ENCODE measurements at places on chromosomes 12 and 14.

DNA sequence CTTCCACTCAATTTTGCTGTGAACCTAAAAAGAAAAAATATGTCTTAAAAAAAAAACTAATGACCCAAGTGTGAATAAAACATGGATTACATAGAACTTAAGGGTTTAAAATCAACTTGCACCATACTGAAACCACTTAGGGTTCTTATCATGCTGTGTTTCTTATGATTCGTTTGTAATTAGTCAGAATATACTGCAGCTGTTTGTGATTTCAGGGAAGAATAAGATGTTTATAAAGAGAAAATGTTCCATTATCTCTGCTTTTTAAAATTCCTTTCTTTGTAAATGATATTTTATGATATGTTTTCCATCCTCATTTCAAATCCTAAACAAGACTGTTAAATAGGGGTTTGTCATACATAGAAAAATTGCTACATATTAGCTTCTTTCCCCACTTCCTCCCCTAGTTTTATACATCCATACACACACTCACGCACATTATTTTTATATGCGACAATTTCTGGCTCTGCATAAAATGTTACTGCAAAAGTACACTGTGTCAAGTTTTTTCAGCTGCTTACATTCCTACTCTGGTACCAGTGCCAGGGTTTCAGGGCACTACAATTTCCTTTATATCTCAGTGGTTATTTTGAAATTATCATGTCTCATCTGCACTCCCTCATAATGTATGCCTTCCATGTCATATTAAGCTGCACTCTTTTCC is 275.2 kb upstream of the GARIN6 start:
- no peak for DNase-seq

DNA sequence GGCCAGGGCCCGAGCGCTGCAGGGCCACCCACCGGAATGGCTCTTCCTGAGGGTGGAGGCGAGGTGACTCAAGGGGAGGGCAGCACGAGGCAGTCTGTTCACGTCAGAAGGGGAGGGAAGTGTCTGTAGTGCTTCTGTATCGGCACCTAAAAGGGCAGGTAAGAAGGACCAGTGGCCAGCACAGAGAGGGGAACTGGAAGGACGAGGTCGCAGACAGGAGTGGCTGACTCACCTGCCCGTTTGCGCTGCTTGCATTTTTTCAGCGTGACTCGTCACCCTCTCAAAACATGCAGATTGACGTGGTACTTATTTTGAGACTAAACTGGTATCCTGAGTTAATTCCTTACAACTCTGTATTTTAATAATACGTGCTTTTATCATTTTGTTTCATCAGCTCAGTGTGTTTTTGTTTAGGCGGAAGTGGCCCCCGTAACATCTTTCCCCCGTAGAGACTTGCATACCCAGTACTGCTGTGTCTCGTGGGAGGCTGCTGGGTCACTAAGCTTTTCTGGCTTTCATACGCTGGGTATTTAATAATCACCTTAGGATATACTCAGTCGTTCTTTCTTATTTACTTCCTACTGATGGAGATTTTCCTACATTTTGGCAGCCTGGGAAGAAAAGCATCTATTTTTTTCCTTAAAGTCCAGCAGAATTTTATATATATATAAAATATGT is 26.4 kb downstream of the SFSWAP start:
- no peak for DNase-seq

GRCh38 chr12:29200586-29200985 is 51.5 kb downstream of the FAR2 start:
- DNase-seq: no peak

DNA sequence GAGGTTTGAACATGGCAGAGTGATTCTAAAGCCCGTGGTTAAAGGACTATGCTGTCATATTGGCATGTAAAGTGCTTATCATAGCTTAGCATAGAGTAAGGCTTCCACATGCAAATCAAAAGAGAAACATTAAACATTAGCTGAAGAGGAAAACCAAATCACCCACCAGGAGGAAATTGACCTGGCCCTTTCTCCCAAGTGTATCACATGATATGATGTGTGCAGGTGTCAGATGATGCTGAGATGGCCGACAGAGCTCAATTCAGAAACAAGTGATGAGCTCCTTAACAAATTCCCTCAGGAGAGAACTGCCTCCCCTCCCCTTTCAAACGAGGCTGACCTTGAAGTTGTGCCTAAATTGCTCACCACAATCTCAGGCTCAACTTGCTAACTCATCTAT is 217.1 kb upstream of the BTG1 start:
- peak; percentile 23 for DNase-seq

- no peak for DNase-seq
These were observed 4.5 kb upstream of the BRF1 start for GRCh38 chr14:105305345-105305744.

DNA sequence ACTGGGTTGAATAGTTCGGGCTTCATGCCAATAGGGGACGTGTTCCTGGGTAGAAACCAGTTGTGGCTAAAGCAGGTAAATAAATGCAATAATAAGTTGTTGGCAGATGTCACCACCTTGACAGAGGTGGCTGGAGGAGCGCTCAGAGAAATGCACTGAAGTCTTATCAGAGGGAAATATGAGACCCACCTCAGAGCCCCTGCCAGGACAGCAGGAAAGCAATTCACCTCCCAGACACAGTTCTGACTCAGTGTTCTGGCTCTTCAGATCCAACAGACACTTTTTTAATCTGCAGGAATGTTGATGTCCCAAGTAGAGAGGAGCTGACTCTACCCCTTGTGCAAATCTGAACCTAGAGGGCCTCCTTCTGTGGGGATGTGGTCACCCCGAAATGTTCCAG is 687.1 kb upstream of the FBXO33 start:
- DNase-seq: no peak

GRCh38 chr12:98109266-98109665 is 406.1 kb upstream of the TMPO start:
- DNase-seq: no peak

- DNase-seq: no peak
These were observed 409.8 kb downstream of the DAD1 start for GRCh38 chr14:22179190-22179589.

- no peak for DNase-seq
These were observed 15.0 kb upstream of the MAPKAPK5 start for GRCh38 chr12:111826992-111827391.

DNA sequence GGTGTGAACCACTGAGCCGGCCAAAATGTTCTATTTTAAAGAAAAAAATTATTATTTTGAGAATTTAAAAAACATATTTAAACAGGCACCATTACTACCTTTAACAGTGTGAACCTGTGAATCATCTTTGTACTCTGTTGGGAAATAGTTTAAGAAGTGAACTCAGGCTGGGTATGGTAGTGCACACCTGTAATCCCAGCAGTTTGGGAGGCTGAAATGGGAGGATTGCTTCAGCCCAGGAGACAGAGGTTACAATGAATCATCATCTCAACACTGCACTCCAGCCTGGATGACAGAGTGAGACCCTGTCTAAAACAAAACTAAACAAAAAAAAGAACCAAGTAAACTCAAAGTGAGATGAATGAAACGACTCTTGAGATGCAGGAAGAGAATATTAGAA is 3.1 kb upstream of the WDR89 start:
- no peak for DNase-seq

DNA sequence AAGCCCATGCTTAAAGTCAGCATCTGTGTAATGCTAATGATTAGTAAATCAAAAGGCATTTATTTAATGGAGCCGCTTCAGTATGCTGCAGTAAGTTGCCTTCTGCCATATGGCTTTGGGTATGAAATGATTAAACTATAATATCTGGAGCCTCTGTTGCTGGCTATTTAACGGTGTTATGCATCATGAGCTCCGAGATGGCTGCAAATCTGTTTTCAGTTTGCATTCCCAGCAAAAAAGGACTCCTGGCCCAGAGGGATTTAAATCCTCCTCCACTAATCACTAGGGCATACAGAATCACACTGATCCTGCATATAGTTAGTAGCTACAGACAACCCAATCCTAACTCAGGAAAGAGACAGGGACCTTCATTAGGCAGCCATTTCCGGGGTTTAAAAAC is 171.5 kb upstream of the EEA1 start:
- no peak for DNase-seq

DNA sequence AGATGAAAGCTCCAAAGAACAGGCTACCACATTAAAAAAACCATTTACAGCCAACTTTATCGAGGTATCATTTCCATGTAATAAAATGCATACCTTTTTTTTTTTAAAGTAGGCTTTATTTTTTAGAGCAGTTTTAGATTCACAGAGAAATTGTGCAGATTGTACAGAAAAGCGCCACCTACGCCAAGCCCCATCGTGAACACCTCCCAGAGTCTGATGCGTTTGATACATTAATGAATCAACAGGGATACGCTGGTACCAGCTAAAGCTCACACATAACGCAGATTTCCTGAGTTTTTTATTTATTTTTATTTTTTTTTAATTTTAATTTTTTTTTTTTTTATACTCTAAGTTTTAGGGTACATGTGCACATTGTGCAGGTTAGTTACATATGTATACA is 129.9 kb downstream of the KIF26A start:
- DNase-seq: no peak

DNA sequence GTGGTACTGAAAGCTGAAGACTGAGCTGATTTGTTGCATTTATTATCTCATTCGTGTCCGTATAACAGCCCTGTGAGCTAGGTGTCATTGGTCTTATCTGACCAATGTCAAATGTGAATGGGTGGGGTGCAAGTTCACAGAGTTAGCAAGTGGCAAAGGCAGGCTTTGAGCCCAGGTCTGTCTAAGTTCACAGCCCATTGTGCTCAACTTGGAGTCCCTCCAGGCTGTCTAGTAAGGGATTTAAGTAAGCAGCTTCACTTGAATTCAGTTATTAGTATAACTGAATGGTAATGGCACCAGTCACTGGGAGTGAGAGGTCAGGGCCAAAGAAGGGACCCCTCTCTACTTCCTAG is 8.5 kb downstream of the C1S start:
- DNase-seq: no peak

GRCh38 chr12:75986001-75986746 is 45.4 kb downstream of the PHLDA1 start:
- DNase-seq: no peak

DNA sequence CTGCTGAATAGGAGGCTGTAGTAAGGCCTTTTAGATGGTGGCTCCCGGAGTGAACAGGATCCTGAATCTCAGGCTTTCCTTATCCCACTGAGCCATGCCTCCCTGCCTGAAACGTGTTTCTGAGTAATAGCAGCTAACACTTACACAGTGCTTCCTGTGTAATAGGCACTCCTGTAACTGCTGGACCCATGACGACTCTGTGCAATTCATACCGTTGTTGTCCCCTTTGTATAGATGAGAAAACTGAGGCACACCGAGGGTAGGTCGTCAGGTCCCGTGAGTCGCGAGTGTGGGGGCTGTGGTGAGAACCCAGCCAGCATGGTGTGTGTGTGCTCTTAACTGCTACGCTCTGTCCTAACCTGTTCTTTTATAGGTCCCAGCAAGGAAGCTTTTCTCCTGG is 193.6 kb downstream of the CACNA1C start:
- DNase-seq: no peak

DNA sequence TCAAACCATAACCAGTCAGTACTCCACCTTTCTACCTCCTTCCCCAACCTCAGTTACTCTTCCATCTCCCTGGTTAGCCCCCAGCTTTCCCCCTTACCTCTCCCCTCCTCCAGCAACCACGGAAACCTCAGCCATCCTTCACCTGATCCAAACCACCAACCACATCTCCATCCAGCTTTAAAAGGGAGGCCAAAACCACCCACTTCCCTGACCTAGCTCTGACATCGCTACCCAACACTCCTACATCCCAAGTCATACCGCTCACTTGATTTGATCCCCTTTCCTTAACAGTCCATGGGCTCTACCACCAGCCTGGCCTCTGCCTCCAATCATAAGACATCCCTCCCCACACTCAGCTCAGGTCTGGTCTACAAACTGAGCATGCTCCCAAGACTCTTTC is 1.5 kb downstream of the RAB35 start:
- DNase-seq: no peak

DNA sequence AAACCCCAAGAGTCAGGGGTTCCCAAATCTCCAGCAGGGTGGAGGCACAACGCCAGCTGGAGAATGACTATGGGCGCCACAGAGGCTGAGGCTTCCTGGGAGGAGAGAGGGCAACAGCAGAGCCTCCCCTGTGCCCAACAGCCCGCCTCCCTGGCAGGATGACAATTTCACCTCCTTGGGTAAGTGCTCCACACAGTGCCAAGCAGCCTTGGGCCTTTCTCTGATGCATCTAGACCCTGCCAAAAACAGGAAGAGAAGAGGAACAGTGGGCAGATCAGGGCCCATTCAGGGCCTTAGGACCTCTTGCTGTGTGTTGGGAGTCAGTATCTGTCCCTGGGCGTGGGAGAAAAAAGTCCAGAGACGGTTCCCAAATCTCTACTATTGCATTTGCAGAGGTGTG is 5.0 kb upstream of the OR10P1 start:
- no peak for DNase-seq

- no peak for DNase-seq
These were observed 27.0 kb downstream of the LRCOL1 start for GRCh38 chr12:132583411-132583710.

DNA sequence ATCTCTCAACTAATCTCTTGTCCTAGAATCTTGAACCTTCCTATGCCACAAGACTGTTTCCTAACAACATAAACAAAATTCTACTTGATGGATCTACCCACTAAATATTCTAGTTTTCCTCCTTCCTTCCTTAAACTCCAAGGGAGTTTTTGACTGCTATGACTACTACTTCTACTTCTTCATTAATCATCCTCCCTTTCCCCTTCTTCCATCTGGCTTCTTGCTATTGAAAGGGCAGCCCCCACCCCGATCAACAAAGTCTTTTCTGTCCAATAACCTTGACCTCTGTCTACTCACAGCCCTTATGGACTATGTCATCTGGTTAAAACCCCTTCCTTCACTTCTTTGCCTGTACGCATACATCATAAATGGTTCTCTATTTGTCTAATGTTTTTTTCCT is 5.6 kb downstream of the LTA4H start:
- no peak for DNase-seq

GRCh38 chr14:33676135-33676566 is 274.7 kb downstream of the EGLN3 start:
- DNase-seq: peak; percentile 20

DNA sequence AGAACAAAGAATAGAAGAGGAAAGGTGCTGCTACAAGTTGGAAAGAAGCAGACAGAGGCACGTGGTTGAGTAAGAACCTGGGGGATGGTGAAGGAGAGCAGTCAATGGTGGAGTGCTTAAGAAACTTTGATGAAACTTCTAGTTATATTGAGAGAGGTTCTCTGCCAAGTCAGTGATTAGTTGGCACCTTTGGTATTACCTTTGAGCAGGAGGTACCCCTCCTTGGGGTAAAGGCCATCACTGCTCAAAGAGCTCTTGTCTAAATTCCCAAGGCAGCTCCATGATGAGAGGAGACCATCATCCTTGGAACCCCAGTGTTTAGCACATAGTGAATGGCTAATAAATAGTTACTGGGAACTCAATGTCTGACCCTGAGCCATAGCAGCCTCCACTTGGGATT is 1.7 kb upstream of the EGLN3 start:
- no peak for DNase-seq

GRCh38 chr12:85641796-85642195 is 194.4 kb downstream of the RASSF9 start:
- DNase-seq: no peak

DNA sequence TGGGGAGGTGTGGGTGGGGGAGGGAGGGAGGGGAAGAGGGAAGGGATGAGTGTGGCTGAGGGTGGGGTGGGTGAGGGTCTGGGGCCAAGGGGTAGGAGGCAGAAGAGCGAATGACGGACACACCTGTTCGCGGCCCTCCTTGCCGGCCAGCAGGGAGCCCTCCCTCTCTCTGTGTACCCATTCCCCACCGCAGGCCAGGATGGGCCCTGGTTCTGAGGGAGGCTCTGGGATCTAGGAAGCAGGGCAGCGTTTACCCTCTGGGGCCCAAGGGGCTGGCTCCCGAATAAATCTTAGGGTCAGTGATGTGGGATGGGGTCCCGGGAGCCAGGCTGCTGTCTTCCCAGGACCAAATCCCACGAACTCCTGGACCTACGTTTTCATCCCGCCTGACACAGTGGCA is 46.0 kb upstream of the ESRRB start:
- DNase-seq: no peak
